ENCODE measurements at places on chromosomes 6 and 20. TPM values are rescaled to one million over a fixed set of nuclear protein-coding genes. Genes with fewer than 3 reads are reported as not detected.

RHAG gene
- 0.52 TPM for total RNA-seq

SPTLC3 gene
- 26.7 TPM for total RNA-seq

SCRT2 gene
- total RNA-seq, result not detected

PDYN gene
- not detected for total RNA-seq

SLC22A2 gene
- 1.4 TPM for total RNA-seq

PGC gene
- 6.7 TPM for total RNA-seq

SLC26A8 gene
- total RNA-seq, result not detected

PRRT1 gene
- total RNA-seq, result 3.7 TPM

FKBP1C gene
- 1.1 TPM for total RNA-seq

KHDC1 gene
- 2.9 TPM for total RNA-seq

GRCh38 chr6:15730922-15731321, 68.1 kb upstream of the DTNBP1 start:
- no peak for DNase-seq

DNA sequence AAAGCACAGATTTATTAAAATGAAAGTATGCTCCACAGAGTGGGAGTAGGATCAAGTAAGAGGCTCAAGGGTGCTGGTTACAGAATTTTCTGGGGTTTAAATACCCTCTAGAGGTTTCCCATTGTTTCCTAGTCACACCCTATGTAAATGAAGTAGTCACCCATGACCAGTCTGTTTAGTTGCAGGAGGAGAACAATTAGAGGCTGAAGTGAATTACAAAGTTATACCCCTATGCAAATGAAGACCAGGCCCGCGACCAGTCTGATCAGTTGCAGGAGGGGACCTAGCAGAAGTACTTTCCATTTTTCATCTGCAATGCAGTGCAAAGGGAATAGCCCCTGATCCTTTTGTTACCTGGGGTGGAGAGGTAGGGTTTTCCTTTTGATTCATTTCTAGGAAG, 11.8 kb upstream of the FILIP1 start:
- no peak for DNase-seq

- no peak for DNase-seq
These were observed 28.0 kb upstream of the PHACTR3 start for GRCh38 chr20:59576216-59576953.

DNA sequence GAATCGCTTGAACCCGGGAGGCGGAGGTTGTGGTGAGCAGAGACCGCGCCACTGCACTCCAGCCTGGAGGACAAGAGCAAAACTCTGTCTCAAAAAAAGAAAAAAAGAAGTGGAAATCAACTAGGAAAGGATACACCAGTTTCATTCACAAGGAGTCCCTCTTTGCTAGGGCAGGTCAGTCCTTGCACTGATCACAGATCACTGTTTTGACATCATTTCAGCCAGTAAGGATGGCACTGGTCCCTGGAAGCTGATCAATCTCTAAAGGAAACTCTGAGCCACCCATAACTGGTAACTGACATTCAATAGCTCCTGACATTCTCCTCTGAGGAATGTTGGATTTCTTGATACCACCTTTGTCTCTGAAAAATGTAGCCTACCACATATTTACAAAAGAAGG, 243.1 kb upstream of the SLC35B3 start:
- no peak for DNase-seq

GRCh38 chr20:21511485-21511849, 2.4 kb downstream of the NKX2-2 start:
- no peak for DNase-seq

DNA sequence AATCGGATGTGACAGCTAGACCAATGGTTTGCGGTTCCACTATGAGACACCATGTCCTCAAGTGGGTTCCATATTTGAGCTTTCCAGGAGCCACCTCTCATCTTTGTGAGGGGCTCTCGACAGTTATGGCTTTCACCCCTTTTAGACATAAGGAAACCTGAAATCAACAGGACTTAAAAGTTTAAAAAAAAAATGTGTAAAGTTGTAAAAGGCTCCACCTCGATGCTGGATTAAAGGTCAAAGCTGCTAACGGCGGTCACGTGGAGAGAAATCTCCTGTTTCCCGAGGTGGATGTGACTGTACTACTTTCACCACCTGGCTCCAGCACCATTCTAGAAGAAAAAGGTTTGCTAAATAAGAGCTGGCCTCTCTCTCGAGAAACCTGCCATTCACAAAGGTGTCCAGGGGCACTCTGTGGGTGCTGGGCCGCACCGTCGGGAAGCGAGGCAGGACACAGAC, 542 bp downstream of the ATP5F1E start:
- no peak for DNase-seq

DNA sequence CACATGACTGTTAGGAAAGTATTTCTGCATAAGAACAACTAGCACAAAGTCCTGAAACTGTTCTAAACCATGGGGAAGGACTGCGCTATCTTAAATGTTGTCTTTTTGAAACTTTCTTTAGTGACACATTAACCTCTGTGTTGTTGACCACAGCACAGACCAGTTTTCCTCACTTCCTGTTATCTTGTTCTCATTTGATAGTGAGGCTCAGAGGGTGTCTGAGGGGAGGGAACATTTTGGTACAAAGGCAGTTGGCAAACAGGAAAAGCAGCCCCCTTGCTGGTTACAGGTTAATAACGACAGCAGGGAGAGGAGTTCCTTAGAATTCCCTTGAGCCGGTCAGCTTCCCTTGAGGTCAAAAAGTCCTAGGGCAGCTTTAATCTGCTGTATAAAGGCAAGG, 143.5 kb upstream of the BMP2 start:
- DNase-seq, result no peak

GRCh38 chr6:28943223-28943556, 19.4 kb upstream of the TRIM27 start:
- no peak for DNase-seq

DNA sequence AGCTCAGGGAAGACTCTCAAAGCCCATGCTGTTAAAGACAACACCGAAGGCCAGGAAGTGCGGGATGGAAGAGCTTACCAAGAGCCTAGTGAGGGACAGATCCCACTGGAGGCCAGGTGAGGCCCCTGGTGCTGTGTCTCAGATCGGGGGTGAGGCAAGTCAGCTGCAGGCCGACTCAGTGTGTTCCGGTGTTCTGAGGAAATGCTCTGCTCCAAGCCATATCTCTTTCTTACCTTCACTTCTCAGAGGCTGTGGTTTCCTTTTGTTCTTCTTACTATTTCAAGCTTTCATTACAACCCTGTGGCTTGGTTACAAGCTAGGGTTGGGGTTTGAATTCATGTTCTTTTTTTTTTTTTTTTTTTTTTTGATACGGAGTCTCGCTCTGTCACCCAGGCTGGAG, 114.3 kb upstream of the ZFP64 start:
- no peak for DNase-seq

DNA sequence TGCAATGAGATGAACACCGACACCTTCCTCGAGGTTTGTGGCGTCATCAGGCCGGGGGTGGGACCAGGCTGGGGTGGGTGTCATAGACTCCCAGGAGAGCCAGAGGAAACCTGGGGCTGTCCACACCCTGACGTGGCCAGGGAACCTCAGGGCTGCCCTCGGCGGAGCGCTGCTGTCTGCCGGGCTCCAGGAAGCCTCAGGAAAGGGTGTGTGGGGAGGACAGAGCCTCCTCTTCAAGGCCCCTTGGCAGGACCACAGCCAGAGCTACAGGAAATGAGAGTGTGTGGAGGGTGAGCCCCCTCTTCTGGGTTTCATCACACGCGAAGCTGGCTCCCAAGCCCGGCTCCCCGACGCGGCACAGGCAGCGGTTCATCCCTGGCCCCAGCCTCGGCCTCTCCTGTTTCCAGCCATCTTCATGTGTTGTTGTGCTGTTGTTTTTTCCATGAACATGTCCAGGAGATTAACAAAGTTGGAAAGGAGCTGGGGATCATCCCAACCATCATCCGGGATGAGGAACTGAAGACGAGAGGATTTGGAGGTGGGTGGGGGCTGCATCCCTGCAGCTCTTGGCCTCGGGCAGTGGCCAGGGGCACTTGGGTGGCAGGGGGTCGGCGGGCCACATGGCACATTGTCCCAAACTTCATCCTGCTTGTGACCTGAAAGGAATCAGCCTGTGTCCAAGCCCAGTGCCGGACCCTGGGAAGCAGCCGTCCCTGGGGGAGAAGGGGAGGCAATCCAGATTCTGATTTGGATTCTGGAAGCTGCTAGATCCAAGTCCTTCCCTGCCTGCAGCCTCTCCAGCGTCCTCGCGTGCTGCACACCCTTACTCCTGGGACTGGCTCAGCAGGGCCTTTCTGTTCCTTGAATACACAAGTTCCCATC, 6.4 kb downstream of the NPEPL1 start:
- no peak for DNase-seq

GRCh38 chr6:27836783-27837624, 75.2 kb downstream of the OR2B2 start:
- peak; percentile 85 for DNase-seq

DNA sequence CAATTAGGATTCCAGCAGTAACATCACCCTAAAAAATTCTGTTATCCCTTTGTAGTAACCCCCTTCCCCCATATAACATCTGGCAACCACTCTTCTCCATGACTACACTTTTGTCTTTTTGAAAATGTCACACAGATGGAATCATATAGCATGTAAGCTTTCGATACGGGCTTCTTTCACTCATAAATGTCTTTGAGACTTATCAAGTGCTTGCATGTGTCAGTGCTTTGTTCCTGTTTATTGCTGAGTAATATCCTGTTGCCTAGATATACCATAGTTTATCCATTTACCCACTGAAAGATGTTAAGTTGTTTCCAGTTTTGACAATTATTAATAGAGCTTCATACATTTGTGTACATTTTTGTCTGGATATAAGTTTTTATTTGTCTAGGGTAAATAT, 10.4 kb upstream of the SNPH start:
- DNase-seq, result no peak

- no peak for DNase-seq
These were observed 85.5 kb upstream of the FRMD1 start for GRCh38 chr6:168164462-168165061.

DNA sequence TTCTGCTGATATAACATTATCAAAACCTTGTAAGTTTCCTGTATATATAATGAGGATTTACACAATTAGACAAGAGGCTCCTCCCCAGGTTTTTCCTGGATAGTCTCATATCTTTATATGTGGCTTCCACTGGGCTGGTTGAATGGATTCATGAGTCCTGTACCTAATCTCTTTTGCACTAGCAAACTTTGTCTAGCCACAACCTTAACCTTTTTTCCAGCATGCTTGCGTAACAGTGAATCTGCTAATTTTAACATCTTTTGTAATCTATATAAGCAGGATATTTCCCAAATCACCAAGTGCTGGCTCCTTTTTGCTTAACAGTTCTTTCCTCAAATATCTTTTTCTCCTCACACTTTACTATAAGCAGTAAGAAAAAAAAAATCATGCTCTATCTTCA, 153.6 kb downstream of the COL21A1 start:
- no peak for DNase-seq

DNA sequence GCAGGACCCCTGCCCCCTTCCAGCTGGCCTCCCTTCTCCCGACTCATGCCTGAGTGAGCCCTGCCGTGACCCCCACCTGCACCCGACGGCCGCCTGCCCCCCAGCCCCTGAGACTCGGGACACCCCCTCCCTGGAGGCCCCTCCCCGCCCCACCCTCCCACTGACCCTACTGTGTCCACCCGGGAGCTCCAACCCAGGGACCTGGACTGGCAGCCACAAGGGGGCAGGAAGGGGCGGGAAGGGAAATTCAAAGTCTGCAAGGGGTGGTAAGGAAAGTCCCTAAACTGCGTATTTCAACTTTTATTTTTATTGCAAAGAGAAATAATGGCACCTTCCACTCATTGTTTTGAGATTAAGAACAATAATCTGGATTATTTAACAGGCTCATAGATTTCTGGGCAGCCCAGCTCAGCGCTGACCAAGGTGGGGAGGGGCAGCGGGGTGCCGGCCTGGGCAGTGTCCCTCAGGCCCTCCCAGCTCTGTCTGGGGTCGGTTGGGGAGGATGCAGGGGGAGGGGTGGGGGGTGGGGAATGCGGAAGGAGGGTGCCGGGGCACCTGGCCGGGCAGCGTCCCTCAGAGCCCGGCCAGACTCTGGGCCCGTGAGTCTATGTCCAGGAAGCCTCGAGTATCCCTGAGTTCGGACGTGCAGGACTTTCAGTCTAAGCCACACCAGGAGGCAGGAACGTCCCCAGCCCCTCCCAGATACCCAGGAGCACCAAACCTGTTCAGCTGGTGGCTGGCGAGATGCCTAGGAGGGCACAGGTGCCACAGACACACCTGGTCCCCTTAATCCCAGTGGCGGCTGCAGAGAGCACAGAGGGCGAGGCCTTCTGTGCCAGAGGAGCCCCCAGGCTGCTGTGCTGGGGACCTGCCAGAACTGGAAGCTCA, 1.3 kb upstream of the PTK6 start:
- DNase-seq, result peak; percentile 88

- no peak for DNase-seq
These were observed 120.4 kb upstream of the RIPOR2 start for GRCh38 chr6:25056130-25056529.

- DNase-seq, result no peak
These were observed 23.5 kb downstream of the TMEM14A start for GRCh38 chr6:52694404-52694803.

- DNase-seq, result no peak
These were observed 233.6 kb upstream of the ASCC3 start for GRCh38 chr6:101114703-101115102.

DNA sequence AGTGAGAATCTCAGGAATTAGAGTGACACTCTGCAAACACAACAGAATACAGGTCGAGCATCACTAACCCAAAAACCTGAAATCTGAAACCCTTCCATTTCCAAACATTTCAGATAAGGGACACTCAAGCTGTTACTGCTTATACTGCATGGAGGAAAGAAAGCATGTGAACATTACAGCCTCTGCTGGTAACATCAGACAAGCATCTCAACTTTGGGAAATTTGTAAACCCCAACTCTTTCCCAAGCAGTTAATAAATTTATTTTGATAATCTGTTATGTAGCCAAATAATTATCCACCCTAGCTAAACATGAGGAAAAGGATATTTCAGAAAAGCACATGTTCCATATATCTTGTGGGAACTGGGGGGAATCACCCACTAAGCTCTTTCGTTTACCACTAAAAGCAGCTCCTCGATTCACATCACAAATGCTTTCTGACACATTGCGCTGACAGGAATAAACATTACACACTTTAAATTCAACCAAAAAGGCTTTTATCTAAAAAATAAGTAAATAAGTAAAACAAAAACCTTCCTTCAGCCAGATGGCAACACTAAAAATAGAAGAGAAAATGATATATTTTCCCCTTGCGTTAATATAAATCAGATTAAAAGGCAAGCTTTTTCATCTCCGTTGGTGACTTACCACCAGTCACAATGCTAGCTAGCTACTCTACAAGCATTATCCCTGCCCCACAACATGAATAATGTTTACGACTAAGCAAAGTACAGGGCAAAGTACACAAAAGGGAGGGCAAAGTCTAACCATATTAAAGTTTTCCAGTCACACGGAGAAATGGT, 120.8 kb downstream of the MAP7 start:
- peak; percentile 20 for DNase-seq

- DNase-seq, result no peak
These were observed 124.4 kb upstream of the AFDN start for GRCh38 chr6:167702241-167702827.

- DNase-seq, result no peak
These were observed 261.2 kb downstream of the PTPRK start for GRCh38 chr6:128259029-128259724.

Measured in mucosa of gallbladder (tissue), 1 donor.